Forelimb muscle (tissue), 1 donor: ENCODE measurements at places on chromosomes 5 and 9.

GRCh38 chr9:133920471-133920870 lies 71.7 kb downstream of the VAV2 start:
- no peak for DNase-seq

- DNase-seq: no peak
These were observed 115.5 kb downstream of the MPDZ start for GRCh38 chr9:13163946-13164345.

GRCh38 chr5:126816649-126817048 lies 39.7 kb downstream of the LMNB1 start:
- no peak for DNase-seq

DNA sequence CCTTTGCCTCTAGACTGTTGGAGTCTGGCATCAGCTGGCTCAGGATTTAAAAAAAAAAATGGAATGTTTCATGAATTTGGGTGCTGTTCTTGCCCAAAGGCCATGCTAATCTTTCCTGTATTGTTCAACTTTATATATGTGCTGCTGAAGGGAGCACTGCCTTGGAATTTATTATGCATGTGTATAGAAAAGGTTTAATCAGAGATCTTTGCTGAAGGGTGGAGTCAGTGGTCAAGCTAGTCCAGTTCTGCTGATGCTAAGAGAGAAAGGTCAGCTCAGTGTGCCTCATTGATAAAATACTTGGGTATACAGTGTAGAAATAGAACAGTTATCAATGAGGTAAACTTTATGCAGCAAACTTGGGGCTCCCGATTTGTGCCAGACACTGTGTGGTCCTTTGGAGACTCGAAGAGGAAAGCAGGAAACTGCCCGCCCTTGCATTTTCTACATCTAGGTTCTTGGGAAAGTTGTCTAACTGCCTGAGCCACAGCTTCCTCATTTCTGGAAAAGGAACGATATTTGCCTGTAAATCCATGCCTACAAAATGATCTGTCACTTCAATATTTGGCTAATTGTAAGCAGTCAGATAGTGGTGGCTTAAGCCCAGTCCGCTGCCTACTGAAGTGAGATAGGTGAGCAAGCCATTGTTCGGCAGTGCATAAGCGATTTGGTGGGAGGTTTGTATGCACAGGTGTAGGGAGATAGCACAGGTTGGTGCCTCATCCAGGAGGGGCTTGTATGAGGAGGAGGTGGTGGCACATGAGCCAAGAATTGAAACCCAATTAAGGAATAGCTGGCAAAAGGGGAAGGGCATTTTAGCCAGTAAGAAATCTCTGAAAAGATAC lies 29.2 kb upstream of the GTF2H2C start:
- DNase-seq: no peak

- no peak for DNase-seq
These were observed 42.8 kb downstream of the SIL1 start for GRCh38 chr5:139155333-139155732.

DNA sequence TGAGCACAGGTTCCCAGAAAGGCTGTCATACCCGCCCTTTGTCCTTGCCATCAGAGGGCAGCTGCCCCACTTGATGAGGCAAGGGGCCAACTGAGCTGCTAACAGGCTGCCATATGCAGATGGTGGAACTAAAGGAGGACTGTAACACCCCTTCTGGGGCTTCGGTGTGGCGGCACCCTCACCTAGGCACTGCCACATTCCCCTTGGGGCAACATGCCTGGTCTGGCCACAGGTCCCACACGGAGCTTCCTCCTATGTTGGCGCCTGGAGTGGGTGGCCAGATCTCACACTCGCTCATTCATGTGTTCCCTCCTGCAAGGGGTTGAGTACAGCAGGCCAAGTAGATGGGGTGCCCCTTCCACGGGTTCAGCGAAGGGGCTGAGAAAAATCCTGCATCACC lies 777.4 kb upstream of the CHD1 start:
- DNase-seq: no peak

DNA sequence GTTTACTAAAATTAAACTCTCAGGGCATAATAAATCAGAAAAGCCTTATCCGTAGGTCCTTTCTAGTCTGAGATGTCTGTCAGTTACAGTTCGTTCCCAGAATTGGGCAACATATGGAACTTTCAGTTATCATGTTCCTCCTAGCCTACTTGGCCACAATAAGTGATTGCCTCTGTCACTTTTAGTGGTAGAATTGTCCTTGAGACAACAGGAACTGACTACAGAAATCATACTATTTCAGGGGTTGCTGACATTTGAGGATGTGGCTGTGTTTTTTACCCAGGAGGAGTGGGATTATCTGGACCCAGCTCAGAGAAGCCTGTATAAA lies 956 bp downstream of the ZNF189 start:
- no peak for DNase-seq

- peak; percentile 76 for DNase-seq
These were observed at the start of gene ANP32B for GRCh38 chr9:97982683-97983588. Gene ANP32B, plus strand, starts transcription at chr9:97983341. Its CDS starts 215 bp downstream, at chr9:97983556.

GRCh38 chr9:125142560-125143376 lies 560 bp downstream of the SCAI start:
- no peak for DNase-seq

DNA sequence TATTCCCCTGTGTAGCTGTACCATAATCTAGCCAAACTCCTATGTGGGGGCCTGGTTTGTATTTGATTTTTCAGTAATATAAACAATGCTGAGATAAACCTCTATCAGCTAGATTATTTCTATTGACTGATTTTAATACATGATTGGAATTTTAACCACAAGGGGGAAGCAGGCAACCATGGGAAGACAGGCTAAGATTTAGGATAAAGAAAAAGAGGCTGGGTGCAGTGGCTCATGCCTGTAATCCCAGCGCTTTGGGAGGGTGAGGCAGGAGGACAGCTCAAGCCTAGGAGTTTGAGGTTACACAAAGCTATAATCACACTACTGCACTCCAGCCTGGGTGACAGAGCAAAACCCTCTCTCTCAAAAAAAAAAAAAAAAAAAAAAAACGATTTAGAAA lies 18.1 kb upstream of the GPX3 start:
- no peak for DNase-seq

- DNase-seq: no peak
These were observed 167.7 kb upstream of the RASA1 start for GRCh38 chr5:87099968-87100367.

GRCh38 chr5:136332223-136333015 lies 32.9 kb downstream of the TRPC7 start:
- DNase-seq: no peak

DNA sequence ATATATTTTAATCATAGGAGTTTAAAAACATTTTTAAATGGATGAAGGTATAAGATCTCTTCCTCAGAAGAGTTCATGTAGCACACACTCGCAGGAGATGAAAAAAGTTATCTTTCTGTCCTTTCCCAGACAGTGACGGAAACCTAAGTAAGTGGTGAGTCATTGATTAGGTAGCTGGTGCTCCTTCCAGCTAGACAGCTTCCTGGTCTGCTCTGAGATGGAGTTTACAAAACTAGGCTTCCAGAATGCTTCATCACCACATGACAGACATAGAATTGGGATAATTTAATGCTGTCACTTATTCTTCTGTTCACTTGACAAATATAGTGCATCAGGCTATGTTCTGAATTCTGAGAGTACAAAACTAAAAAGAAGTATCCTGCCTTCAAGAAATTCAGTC lies 2393.0 kb upstream of the C9orf72 start:
- DNase-seq: no peak

DNA sequence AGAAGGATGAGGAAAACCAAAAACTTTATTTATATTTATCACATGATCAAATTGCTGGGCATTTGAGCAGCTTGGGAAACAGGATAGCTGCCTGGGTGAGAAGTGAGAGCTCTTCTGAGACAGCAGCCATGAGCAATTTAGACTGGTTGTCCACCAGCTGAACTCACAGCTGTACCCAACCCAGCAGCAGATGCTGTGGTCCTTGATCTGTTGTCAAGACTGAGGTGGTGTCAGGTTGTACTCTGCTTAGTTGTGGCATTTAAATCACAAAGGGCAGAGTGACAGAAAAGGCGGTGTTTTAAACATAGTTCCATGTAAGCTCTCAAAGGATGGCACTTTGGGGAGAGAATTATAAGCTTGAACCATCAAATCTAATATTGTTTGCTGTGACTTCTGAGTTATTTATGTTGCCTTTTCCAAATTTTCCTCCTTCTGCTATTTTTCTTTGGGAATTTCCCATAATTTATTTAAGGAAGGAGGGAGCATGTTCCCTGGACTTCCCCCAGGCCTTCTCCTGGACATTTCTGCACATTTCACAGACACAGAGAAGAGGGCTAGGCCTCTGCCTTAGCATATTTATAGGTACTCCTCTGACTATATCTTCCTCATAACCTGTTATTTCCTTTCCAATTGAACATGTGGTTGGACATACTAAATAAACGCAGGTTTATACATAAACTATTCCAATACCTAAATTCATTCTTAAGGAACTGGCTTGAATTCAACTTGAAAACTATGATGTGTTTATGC lies 117.7 kb upstream of the FER start:
- no peak for DNase-seq

DNA sequence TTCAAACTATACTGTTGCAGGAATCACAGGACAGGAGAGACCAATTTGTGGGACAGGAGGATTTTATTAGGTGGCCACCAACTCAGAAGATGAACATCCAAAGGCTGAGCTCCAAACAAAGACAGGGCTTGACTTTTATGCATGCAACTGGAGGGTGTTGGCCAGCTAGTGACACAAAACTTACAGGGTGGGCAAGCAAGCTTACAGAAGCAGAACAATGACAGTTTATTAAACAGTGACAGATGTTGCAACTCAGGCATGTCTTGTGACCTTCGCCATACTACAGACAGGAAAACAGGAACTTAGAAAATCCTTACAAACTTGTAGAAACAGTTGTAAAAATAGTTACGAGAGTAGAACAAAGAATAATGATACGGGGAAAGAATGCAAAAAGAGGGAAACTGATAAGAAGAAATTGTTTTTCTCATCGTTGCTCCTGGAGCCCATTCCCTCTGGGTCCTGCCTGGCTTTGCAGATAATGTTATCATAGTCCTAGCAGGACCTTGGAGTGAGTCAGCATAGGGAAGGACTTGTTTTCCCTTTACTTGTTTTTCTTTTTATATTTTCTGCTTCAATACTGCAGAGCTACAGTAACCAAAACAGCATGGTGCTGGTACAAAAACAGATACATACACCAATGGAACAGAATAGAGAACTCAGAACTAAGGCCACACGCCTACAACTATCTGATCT lies 2083.0 kb upstream of the ACO1 start:
- no peak for DNase-seq

DNA sequence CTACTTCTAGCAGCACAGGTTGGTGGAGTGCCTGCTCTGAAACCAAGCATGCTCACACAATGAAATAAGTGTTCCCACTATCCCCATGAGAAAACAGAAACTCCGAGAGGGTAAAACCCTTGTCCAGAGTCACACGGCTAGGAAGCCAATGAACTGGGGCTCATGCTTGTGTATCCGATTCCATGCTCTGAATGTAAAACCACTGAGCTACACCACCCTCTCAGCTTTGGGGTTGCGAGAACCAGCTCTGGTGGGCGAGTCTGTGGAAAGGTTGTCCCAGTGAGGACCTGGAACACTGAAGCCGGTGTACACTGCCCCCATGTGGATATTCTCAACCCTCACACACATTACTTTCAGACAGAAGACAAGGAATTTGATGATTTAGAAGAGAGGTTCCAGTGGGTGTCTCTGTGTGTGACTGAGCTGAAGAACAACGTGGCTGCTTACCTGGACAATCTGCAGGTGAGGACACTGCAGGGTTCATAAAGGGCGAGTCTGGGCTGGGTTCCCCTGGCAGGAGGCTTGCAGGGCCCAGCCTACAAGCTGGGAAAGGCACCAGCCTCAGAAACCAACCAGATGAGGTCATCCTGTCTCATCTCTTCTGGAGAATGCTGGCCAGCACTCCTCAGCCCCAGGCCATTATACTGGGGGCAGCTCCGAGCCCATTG lies 37.4 kb downstream of the ARHGEF37 start:
- no peak for DNase-seq

DNA sequence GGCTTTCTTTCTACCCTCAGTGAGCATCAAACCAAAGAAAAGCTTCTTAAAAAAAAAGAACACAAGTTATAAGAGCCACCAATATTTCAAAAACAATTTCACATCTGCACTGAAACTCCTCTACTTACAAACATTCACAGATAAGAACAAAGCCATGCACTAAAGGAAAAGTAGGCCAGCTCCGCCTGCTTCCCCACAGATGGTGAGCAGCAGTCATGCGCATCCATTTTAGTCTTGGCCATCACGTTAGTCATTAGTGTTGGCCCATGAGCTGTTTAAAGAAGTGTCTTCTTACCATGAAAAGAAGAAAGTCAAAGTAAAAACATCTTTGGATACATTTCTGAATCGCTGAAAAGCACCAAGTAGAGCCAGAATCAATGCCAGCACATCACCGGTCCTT lies 40.0 kb upstream of the SMIM23 start:
- DNase-seq: no peak

DNA sequence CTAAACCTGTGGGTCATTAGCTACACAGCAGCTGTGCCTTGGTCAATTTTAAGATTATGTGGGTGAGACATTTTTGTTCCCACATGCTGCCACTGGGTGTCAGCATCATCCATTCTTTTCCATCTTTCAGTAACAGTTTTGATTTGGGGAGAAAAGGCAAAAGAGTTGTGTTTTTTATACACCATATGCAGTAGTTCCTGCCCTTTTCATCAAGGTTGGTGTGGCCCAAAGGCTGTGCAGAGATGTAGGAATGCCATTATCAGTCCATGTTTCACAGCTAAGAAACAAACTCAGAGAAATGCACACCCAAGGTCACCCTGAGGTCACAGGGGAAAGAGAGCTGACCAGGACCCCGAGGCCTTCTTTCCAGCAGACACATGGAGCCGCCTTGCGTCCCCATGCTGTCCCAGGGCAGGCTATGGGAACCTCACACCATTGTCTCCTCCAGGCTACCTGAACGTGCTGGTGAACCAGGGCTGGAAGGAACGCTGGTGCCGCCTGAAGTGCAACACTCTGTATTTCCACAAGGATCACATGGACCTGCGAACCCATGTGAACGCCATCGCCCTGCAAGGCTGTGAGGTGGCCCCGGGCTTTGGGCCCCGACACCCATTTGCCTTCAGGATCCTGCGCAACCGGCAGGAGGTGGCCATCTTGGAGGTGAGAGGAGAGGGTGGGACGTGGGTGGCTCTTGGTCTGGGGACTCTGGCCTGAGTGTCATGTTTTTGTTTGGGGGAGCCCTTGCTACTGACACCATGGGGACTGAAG lies 27.8 kb upstream of the GRPEL2 start:
- peak; percentile 32 for DNase-seq

- no peak for DNase-seq
These were observed 136.9 kb upstream of the KLF9 start for GRCh38 chr9:70551396-70551795.

GRCh38 chr5:22306011-22306410 lies 547.1 kb downstream of the CDH12 start:
- DNase-seq: no peak
